NCI-H1417 treated with DMSO at 0.1 percent for 48 hours (cell line): ENCODE measurements at places on chromosomes 13 and 19.

DNA sequence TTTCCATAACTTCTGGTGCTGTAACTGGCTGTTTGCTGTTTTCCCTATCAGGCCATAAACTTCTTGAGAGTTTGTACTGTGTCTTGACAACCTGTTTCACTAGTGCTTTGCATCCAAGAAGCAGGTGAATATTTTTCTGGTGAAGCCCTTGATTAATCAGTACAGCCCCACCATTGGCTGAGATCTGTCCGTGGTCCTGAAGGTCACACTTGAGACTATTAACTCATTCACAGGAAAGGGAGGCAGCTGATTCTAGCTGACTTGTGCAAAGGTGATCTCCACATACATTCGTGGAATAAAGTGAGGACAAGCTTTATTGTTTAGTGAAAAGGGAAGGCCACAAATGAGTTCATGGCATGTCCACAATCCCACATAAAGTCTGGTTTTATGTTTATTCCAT lies 61.4 kb upstream of the ZNF835 start:
- DNase-seq: no peak

DNA sequence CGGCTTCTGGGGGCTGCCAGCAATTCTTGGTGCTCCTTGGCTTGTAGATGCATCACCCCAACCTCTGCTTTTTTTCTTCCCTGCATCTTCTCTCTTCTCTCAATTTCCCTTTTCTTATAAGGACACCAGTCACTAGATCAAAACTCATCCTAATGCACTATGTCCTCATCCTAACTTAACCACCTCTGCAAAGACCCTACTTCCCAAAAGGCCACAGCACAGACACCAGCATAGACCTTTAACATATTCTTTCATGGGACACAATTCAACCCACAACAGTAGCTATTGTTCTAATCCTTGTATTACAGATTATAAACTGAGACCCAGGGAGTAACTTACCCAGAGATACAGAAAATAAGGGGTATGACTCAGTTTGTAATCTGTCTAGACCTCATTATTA lies 47.0 kb downstream of the RUBCNL start:
- DNase-seq: no peak

GRCh38 chr13:61029064-61029463 lies 386.6 kb downstream of the PCDH20 start:
- DNase-seq: no peak

DNA sequence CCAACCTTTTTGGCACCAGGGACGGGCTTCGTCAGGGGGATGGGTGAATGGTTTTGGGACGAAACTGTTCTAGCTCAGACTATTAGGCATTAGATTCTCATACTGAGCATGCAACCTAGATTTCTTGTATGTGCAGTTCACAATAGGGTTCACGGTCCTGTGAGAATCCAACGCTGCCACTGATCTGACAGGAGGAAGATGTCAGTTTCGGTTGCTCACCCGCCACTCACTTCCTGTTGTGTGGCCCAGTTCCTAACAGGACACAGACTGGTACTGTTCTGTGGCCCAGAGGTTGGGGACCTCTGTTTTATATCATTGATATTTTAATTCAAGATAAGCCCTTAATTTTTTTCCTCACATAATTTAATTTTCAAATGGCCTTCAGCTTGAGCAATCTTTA lies 26.7 kb upstream of the TDRD3 start:
- no peak for DNase-seq

DNA sequence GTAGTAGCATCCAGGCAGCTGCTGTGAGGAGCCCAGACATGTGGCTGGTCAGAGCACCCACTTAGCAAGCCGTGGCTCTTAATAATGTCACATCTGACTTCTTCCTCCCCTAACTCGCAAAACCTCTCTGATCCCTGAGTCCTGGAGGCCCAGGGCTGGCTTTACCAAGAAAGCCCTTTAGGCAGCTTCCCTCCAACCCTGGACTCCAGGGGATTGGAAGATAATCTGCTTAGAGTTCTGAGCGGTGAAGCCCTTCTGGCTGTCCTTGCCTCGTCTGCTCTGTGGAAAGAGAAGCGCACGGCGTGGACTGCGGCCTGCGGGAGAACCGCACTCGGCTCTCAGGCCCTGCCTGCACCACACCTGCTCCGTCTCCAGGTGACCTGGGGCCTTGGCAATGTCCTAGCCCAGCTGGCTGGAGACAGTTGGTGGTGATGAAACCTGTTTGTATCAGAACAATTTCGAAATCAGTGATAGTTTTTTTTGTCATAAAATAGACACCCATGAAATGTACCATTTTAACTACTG lies 64.5 kb upstream of the MCF2L start:
- DNase-seq: no peak

DNA sequence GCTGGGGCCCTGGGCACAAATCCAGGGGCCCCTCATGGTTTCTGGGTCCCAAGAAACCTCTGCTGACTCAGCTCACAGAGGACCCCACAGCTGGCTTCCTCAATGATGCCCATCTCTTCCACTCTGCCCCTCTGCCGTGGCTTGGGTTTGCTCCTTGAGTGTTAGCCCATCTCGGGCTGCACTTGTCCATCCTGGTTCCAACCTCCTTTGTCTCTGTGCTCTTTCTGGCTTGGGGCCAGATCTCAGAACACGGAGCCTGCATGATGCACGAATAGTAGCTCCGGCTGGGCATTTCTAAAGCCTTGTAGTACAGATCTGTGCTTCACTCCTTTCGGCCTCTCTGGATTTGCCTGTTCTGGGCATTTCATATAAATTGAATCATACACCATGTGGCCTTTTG lies 53.8 kb downstream of the F2RL3 start:
- no peak for DNase-seq

DNA sequence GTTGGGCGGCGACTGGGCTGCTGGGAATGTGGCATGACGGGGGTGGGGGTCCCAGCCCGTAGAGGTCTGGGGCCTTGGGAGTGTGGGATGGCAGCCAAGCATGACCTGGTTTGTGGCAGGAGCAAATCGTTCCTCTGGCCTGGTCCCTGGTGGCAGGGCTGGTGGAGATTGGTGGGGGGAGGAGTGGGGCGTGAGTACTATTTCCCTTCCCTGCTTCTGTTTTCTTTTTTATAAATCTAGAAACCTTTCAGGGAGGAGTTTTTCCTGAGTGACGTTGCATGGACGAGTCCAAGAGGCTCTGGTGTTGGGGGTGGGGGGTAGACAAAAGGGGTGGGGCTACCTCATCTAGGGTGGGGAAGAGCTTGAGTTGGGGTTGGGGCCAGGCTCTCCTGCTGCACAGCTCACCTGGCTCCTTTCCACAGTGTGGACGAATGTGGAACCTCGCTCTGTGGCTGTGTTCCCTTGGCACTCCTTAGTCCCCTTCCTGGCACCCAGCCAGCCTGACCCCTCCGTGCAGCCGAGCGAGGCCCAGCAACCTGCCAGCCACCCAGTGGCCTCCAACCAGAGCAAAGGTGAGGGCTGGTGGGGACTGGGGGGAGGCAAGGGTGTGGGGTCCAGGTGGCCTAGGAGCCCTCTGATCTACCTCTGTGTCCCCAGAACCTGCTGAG lies 15.4 kb upstream of the PRR19 start:
- DNase-seq: no peak

- no peak for DNase-seq
Observed at GRCh38 chr13:36057041-36057440, 74.1 kb downstream of the DCLK1 start.

- no peak for DNase-seq
Observed at GRCh38 chr13:83877651-83878355, 4.5 kb downstream of the SLITRK1 start.

DNA sequence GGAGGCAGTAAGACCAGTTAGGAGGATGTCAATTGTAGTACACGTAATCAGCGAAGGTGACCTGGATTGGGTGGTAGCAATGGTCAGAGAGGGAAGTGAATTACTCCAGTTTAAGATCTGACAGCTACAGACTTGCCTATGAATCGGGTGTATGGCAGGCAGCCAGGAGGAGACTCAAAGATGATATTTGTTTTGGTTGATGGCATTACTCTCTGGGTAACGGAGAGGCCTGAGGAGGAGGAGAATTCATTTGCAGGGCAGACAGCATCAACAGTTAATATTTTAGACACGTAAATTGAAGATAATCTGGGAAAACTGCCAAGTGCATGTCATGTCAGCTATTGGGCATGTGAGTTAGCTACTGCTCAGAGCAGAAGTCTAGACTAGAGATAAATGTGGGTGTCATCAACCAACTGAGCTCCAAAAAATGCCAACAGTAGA lies 109.2 kb downstream of the SGCG start:
- DNase-seq: no peak

- DNase-seq: no peak
Observed at GRCh38 chr19:2356036-2356646, 3.9 kb upstream of the TMPRSS9 start.

- DNase-seq: no peak
Observed at GRCh38 chr19:18384775-18385174, 1.2 kb upstream of the GDF15 start.

GRCh38 chr19:40282920-40283319 lies 2.2 kb downstream of the AKT2 start:
- DNase-seq: no peak

DNA sequence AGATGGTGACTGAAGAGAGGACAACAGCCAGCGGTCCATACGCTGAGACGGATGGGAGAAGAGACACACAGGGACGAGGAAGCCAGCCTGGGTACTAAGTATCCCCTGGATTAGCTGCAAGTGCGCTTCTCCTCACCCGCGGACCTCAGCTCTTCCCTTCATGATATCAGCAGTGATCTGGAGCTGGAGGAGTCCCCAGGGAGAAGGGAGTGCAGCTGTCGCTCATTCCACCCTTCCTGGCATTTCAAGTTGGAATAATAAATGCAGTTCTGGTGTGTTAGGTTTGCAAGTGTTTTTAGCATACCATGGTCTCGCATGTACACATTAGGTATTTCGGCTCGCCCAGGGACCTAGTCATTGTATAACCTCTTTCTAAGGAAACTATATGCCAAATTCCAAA lies 88.5 kb upstream of the C1QTNF9B start:
- DNase-seq: no peak

DNA sequence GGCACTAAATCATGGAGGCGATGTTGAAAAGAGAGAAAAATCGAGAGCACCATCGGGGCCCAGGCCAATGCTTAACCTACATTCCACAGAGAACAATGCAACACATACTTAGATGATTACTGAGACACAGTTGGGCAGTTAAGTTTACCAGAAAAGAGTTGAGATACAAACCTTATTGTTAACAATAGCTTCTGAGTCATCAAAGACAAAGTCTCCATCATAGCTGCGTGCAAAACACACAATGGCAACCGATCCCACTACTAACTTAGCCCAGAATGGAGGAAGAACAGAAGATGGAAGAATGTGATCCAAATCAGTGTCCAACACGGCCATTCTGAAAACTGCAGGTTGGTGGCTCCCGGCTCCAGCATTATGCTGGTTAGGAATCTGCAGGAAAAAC lies 6.2 kb downstream of the TMTC4 start:
- DNase-seq: no peak

- DNase-seq: no peak
Observed at GRCh38 chr13:108895220-108895704, 265.9 kb downstream of the MYO16 start.

DNA sequence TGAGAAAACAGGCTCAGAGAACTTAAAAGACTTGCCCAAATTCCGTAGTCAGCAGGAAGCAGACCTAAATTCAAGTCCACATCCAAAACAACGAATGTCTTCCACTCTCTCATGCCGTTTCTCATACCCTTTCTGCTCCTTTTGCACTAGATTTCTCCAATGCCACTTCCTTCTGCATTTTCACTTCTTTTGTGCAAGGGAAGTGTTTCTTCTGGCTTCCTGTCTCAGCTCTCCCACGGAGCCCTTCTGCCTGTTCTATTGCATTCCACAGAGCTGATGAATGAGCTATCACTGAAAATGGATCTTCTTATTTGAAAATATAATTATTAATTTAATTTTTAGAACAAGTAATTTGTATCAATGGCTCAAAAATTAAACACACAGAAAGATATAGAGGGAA lies 56.1 kb upstream of the STK24 start:
- no peak for DNase-seq

DNA sequence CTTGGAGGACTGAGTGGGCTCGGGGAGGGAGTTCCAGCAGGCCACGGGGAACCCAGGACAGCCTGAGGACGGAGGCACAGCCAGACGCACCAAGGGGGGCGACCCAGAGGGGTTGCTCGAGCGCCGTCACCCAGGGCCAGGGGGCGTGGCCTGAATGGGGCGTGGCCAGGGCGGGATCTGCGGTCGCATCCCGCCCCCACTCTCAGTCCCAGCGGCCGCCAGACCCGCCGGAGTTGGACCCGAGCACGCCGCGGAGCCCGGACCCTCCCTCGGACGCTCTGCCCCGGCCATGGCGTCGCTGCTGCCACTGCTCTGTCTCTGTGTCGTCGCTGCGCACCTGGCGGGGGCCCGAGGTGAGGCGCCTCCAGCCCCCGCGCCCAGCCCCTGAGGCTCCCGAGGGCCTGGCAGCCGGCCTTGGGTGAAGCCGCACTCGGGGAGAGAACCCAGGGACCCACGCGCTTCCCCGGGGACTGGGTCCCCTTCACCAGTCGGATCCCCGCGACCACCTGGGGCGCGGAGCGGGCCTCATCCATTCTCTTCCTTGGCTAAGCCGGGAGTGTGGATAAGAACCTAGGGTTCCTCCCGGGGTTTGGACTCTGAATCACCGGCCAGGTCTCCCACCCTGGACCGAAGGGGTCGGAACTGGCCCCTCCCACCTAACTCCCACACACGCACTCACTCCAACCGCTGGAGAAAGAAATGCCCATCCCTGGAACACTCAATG lies at the start of gene CILP2:
TSS of gene CILP2 (plus strand) at position 205 of the 724 bp plus-strand sequence. CDS start at position 290, 85 bp downstream.
- no peak for DNase-seq

DNA sequence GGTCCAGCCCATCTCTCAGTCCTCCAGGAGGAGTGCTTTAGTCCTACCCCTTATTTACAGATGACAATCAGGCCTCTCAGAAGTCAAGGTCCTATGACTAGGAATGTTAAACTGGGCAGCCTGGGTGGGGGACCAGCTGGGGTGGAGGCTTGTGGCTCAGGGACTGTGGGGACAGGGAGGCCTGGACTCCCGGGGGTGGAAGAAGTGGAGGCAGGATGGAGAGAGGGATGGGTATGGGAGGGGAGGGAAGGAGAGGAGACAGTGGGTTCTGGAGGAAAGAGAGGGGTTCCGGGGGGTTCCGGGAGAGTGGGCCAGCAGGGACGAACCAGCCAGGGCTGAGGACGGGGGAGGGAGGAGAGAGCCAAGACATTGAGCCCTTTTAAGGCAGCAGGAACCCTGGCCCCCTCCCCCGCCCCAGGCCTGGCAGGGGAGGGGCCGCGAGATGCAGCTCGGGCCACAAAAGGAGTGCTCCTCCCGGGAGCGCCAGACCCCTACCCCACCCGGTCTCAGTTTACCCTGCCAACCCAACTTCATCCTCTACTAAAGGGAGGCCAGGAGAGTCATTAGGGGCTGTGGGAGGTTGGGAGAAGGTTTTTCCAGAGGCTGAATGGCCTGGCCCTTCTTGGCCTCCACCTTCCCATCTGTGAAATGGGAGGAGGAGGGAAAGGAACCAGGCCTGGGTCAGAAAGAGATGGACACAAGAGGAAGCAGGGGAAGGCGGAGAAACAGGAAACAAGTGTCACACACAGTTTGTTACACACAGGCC lies 1.7 kb downstream of the DMPK start:
- no peak for DNase-seq
